ENCODE measurements at places on chromosomes 12 and 14. TPM values are rescaled to one million over a fixed set of nuclear protein-coding genes. Genes with fewer than 3 reads are reported as not detected.

DNA sequence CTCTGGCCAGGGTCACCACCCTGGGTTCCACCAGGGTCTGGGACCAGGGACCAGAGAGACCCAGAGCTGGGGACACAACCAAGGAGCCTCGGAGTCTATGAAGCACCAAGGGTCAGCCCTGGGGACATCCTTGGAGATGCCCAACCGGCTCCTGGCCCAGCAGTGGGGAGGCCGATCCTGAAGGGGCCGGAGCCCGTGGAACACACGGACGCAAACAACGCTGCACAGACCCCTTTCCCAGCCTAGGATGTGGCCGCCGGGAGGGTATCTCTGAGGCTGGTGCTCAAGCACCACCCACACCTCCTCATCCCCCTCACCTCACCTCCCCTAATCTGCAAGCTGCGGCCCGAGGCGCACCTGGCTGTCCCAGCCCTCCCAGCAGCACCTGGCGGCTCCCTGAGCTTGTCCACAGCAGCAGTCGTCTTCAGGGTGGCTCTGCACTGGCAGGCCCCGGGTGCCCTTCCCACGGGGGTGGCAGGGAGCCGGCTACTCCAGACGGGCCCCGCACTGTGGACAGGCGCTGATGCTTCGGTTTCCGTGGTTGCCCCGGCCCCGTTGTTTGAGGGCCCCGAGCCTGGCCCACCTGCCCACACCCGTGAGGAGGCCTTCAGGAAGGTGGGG, 146.8 kb upstream of the C14orf180 start:
- DNase-seq: no peak

DNA sequence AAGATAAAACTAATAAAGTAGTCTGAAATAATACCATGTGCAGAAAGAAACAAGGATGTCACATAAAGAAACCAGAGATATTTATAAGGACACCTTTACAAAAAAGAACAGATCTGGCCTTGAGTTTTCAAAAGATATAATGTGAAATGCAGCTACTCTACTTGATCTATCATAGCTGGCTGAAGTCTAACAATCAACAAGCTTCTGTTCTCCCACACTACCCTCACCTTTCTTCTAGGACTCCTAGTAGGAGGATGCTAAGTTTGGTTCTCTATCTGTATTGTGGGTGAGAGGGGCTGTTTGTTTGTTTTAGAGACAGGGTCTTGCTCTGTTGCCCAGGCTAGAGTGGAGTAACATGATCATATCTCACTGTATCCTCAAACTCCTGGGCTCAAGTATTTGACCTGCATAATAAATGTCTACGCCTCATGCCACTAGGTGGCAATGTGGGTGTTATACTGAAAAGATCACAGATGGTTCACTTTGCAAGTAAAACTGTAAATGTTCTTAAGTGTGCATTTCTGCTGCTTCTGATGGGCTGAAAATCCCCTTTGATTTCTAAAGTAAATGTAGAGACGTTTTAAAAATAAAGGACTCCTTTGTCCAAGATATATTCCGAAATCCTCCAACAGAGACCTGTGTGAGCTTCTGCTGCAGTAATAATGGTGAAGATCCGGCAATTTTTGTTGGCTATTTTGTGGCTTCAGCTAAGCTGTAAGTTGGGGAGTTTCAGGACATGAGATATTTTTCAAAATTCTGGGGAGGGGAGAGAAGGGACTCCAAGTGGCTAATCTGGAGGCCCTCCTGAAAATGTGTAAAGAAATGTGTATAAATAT, 269.3 kb downstream of the DAD1 start:
- DNase-seq: peak; percentile 76

GRCh38 chr12:26097046-26097878, 27.6 kb downstream of the BHLHE41 start:
- peak; percentile 77 for DNase-seq

INHBC gene
- 2.1 TPM for polyA plus RNA-seq

DPF3 gene
- polyA plus RNA-seq: 26.4 TPM

ST8SIA1 gene
- polyA plus RNA-seq: 6.5 TPM

All from testis (tissue), 5 donors.